ENCODE measurements at places on chromosomes 1 and 21.

DNA sequence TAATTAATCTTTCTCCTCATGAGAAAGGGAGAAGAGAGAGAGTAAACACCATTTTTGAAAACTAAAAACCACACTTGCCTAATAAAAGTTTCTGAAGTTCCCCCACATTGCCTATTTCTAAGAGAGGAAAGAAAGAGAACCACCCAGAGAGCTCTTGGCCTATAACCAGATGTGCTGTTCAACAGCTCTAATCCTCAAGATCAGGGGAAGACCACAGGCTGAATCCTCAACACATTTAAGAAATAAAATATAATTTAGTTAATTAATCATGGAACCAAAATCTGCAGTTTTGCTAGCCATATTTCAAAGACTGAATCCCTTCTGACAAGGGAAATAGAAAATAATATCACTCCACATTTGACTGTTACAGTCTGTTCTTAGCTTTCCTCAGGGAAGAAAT is 11.9 kb downstream of the PRRX1 start:
- no peak overlapping the region for H3K4me3 ChIP-seq
- no peaks in the 10 kb centered on the region for H3K36me3 ChIP-seq
- peaks cover 44% of the 10 kb centered on the region for H3K27me3 ChIP-seq
- DNase-seq, result no peak

DNA sequence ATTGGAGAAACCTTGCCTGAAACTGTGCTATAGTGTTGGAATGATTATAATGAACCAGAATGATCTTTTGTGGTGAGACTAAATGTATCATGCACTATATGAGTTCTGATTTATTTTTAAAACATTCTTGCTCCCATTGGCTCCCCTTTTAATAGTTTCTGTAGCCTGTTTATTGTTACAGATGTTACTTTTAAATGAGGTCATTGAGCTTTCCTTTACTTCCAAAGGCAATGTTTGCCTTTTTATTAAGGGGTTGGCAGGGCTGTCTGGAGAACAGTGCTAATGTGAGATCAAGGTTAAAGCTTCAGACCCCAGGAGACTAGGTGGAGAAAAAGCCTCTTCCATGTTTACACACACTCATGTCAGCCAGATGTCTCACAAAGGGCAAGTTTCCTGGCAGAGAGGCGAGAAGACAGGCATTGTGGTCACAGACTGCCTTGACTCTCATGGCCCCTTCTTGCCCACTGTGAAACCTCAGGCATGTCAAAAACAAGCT is 120.6 kb upstream of the RAVER2 start:
- H3K27ac ChIP-seq, result no peak overlapping the region
- H3K4me1 ChIP-seq, result no peaks in the 10 kb centered on the region
- H3K36me3 ChIP-seq, result no peaks in the 10 kb centered on the region
- H3K4me3 ChIP-seq, result no peak overlapping the region
- peaks cover 7% of the 10 kb centered on the region for H3K27me3 ChIP-seq
- DNase-seq, result no peak

GRCh38 chr1:219917851-219918466 is 10.4 kb downstream of the SLC30A10 start:
- no peak overlapping the region for H3K4me3 ChIP-seq
- H3K4me1 ChIP-seq, result no peaks in the 10 kb centered on the region
- no peak for DNase-seq
- peaks cover 11% of the 10 kb centered on the region for H3K27me3 ChIP-seq
- H3K27ac ChIP-seq, result no peak overlapping the region

- DNase-seq, result peak; percentile 62
- H3K4me3 ChIP-seq, result no peak overlapping the region
- H3K4me1 ChIP-seq, result peaks cover 50% of the 10 kb centered on the region
- no peaks in the 10 kb centered on the region for H3K27me3 ChIP-seq
- peak overlapping the region; percentile 77 for H3K27ac ChIP-seq
Measured at GRCh38 chr1:225454733-225455132, 26.9 kb upstream of the LBR start.
